ENCODE measurements at places on chromosomes 1 and 21.

DNA sequence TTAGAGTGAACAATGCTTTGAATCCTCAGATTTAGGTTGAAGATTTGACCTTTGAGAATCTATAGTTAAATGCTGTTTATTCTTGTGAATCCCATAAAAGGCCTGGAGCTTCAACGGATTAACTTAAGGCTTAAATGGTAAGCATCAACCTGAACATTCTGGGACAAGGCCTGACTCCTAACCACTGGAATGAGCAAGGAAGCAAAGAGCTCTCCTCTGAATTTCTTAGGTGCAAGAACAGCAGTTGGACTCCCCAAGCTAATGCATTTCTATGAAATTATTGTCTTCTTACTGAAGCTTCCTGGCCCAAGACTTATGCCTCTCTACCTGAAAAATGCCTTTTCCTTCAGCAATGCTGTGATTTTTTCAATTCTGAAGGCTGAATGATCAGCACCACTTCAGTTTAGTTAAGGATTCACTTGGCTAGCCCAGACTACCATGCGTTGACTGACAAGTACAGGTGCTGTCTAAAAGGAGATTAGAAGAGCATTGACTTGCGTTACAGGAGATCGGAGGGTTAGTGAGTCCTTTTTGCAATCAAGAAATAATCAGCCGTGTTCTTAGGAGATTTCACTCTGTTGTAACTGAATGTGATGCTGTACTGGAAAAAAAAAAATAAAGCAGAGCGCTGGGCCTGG, 178.5 kb downstream of the ZC3H11B start:
- no peak for DNase-seq

GRCh38 chr1:206651958-206652890, 16.9 kb downstream of the DYRK3 start:
- DNase-seq: no peak

GRCh38 chr1:966135-966703, at the start of gene PLEKHN1:
PLEKHN1 (plus strand) TSS chr1:966482; CDS start chr1:966532, 50 bp downstream.
- no peak for DNase-seq

DNA sequence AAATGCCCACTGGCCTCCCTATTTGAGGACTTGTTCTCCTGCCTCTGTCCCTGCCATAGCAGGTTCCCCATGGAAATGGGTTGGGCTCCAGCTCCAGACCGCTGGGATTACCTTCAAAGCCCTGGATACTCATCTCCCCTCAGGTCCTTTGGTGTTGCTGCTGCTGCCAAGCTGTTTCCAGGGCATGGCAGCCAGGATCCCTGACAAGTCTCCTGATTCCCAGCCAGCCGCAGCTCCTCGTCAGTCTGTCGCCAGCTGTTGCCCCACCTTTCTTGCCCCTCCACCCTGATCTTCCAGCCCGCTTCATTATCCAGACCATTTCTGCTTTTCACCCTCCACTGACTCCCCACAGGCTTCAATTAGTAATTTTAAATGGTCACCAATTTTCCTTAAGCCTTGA, 68.3 kb upstream of the KCND3 start:
- DNase-seq: no peak

DNA sequence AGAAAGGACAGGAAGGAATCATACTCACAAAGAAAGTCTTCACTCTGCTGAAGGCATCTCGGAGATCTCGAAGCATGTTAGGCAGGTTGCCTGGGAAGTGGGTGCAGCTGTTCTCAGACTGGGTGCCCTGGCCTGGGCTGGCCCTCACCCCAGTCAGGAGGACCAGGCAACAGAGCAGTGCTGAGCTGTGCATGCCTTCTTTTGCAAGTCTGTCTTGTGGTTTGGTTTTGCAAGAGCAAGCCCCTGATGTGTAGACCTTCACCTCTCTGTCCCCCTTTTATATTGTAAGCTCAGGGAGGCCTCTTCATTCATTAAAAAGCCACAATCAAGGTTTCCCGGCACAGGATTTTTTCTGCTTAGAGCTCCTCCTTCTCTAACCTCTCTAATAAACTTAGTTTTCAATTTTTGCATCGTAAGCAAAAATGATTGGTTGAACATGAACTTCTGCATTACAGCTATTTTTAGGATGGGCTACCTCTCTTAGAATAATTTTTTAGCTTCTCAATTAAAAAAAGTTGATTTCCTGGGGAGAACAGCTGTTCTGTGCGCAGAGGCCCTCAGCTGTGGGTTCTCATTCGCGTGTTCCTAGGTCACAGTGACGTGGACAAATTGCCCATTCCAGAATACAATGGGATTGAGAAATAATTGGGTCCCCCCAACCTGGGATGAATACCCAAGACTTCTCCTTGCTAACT, at the start of gene IL10:
TSS of gene IL10 (minus strand) at position 252 of the 695 bp plus-strand sequence. CDS start at position 193, 59 bp downstream.
- no peak for DNase-seq

GRCh38 chr1:223136086-223136485, 7.0 kb downstream of the TLR5 start:
- DNase-seq: no peak

- DNase-seq: no peak
Measured at GRCh38 chr1:36166136-36166535, 10.2 kb downstream of the MAP7D1 start.

- peak; percentile 79 for DNase-seq
Measured at GRCh38 chr1:52636721-52637695, 4.0 kb downstream of the SHISAL2A start.

- no peak for DNase-seq
Measured at GRCh38 chr1:98947071-98947470, 57.6 kb downstream of the PLPPR5 start.

DNA sequence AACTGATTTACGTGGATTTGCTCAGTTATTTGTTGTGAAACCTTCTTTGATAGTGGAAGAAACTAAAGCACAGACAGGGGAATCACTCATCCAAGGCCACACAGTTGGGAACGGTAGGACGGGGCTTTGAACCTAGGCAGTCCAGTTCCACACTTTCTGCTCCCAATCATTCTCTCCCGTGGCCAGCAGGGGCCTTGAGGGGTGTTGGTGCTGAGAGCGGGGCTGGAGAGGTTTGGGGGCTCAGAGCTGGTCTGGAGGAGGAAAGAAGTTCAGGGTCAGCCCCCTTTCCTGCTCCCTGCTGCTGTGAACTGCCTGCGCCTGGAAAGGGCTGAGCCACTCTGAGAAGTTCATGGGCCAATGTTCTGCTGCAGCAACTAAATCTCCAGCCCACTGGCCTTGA, 31.4 kb upstream of the ACTL8 start:
- no peak for DNase-seq

DNA sequence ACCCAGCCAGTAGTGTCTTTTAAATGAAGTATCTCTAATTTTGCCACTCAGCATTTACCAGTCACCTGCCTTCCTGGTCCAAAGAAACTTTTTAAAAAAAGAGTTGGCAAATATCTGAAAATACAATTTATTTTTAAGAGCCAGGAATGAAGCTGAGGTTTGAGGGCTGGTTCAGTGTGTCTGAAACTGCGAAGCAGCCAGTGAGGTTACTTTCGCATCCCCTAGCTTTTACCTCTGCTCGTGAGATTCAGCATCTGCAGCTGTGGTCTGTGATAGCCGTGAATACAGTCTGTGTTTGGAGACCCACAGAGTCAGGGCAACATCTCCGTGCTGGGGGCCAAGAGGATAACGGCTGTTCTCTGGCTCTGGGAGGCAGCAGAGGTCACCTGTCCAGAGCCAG, 21.3 kb upstream of the KCNAB2 start:
- DNase-seq: no peak

- no peak for DNase-seq
Measured at GRCh38 chr1:91700771-91701471, 185.0 kb downstream of the TGFBR3 start.

All from GM06990 (cell line).